Omental fat pad (tissue), 4 donors: ENCODE measurements at places on chromosomes 4 and X. TPM values are rescaled to one million over a fixed set of nuclear protein-coding genes. Genes with fewer than 3 reads are reported as not detected.

The GPR34 gene
- 21.6 TPM for total RNA-seq

The SPRY1 gene
- total RNA-seq, result 308 TPM

The PRR32 gene
- total RNA-seq, result not detected

The SMR3B gene
- not detected for total RNA-seq

The OTC gene
- 0.36 TPM for total RNA-seq

The PYURF gene
- 79.6 TPM for total RNA-seq

The WDR17 gene
- 0.84 TPM for total RNA-seq

The SPANXN3 gene
- total RNA-seq, result not detected

The MCF2 gene
- not detected for total RNA-seq

The PLP1 gene
- total RNA-seq, result 18.8 TPM

The STS gene
- 23.9 TPM for total RNA-seq

The H2BW2 gene
- not detected for total RNA-seq

The AMOT gene
- 9.3 TPM for total RNA-seq

The TCEAL9 gene
- total RNA-seq, result 74.2 TPM

The GPR173 gene
- total RNA-seq, result 1.9 TPM

The GAGE12E gene
- not detected for total RNA-seq

The FAM53A gene
- total RNA-seq, result 10.9 TPM

The SPANXA2 gene
- not detected for total RNA-seq
